ENCODE measurements at places on chromosomes 7 and 10.

DNA sequence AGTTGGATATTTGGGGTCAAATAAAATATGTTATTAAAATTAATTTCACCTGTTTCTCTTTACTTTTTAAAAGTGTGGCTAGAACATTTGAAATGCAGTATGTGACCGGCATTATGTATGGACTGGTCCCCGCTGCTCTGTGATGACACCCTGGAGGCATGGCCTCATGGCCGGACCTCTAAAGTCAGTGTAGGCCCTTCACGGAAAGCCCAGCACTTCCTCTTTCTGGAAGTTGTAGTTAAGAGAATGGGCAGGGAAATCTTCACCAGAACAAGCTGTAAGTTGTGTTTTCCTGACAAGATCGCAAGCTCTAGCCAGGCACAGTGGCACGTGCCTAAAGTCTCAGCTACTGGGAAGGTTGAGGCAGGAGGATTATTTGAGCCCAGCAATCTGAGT is 38.3 kb upstream of the SRGN start:
- DNase-seq = no peak

DNA sequence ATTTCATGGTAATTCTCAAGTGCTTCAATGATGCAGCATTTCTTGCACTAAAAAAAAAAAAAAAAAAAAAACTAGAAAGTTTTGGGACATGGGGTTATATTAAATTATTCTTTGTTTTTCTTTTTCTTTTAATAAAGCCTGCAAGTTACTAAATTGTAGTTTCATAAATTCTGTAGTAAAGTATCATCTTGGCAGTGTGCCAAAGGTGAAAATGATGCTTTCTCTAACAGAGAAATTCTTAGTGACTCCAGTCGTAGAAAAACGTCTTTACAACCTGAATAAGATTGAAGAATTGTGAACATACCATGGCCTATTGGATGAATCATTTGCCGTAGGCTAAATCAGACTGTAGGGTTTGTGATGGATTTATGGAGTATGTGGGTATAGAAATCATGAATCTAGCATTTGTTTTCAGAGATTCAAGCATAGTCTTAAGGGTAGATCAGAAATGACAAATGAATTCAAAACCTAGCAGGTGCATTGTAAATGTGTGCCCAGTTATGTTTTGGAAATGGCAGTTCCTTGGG is 27.1 kb downstream of the RBM17 start:
- no peak for DNase-seq

- no peak for DNase-seq
Observed at GRCh38 chr7:99499371-99499720, 735 bp downstream of the ZNF394 start.

- DNase-seq = no peak
Observed at GRCh38 chr10:58362027-58362789, 23.0 kb upstream of the TFAM start.

DNA sequence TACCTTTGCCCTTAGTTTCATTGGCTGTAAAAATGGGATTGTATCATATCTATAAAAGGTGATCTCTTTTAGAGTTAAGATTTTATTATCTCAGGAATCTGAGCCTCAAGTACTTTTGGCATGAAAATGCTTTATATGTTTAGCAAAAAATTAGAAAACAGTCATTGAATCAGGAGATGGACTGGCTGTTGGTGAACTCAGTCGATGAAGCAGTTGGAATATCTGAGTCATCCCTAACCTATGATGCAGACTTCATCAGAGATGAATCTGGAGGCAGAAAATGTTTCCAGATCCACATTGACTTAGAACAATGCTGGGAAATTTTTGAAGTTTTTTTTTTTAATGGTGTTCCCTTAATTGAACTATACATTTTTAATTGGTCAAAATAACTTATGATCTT is 228.5 kb downstream of the SLC25A13 start:
- DNase-seq = no peak

DNA sequence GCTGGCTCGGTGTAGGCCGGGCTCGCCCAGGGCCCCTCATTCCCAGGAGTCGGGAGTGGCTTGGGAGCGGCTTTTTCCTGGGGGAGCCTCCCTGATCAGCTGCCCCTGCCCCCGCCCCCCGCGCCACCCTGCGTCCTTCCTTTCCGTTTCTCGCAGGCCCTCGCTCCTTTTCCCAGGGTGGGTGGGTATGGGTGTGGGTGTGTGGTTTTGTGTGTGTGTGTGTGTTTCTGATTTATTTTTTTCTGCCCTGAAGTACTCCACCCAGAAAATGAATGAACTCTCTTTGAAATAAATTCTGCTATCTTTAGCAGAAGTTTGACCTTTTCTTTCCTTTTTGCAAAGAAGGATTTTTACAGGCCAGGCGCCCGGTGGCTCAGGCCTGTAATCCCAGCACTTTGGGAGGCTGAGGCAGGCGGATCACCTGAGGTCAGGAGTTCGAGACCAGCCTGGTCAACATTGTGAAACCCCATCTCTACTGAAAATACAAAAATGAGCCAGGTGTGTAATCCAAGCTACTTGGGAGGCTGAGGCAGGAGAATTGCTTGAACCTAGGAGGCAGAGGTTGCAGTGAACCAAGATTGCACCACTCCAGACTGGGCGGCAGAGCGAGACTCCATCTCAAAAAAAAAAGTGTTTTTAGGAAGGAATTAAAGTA is 30.0 kb upstream of the AP5Z1 start:
- no peak for DNase-seq

- DNase-seq = no peak
Observed at GRCh38 chr10:51876503-51876902, 177.1 kb upstream of the CSTF2T start.

- no peak for DNase-seq
Observed at GRCh38 chr10:31582365-31583052, 263.5 kb downstream of the ZEB1 start.

- DNase-seq = no peak
Observed at GRCh38 chr10:86815035-86815617, 58.7 kb downstream of the BMPR1A start.

GRCh38 chr10:386771-387592 is 251.7 kb downstream of the ZMYND11 start:
- no peak for DNase-seq

DNA sequence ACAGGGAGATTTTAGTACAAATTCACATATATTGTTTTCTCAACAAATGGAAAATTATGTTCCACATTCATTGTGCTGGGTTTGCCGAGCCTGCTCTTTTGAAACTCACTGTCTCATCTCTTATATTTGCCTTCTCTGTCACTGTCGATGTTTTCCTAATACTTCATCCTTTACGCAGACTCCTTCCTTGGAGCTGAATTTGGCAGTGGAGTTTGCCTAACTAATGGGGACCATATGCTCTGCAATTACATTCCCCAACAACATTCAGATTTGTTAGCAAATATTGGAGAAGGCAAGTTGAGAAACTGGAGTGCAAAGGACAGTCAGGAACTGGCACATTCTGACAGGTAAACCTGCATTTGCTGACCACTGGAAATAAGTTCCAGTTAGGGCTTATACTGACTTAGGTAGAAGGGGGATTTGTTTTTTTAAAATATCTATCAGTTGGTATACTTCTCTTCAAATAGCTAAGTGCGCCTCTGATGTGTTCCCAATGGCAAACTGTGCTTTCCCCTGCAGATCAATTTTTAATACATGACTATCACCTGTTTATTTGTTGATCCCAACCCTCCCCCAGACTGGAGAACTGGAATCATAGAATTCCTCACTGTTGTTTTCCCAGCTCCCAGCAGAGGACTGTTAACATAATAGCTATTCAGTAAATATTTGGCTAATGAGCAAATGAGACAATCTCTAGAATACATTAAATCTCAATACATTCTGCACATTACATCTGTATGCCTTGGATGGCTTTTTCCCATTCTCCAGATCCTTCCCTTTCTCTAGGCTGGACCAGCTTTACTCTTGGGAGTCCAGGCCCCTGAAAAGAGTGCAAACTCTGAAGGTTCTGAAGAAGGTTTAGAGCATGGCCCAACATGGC is 769.3 kb downstream of the KCNMA1 start:
- DNase-seq = no peak

- no peak for DNase-seq
Observed at GRCh38 chr10:97427571-97428179, 1.7 kb downstream of the PGAM1 start.

- no peak for DNase-seq
Observed at GRCh38 chr7:37768611-37769010, 79.8 kb upstream of the NME8 start.

DNA sequence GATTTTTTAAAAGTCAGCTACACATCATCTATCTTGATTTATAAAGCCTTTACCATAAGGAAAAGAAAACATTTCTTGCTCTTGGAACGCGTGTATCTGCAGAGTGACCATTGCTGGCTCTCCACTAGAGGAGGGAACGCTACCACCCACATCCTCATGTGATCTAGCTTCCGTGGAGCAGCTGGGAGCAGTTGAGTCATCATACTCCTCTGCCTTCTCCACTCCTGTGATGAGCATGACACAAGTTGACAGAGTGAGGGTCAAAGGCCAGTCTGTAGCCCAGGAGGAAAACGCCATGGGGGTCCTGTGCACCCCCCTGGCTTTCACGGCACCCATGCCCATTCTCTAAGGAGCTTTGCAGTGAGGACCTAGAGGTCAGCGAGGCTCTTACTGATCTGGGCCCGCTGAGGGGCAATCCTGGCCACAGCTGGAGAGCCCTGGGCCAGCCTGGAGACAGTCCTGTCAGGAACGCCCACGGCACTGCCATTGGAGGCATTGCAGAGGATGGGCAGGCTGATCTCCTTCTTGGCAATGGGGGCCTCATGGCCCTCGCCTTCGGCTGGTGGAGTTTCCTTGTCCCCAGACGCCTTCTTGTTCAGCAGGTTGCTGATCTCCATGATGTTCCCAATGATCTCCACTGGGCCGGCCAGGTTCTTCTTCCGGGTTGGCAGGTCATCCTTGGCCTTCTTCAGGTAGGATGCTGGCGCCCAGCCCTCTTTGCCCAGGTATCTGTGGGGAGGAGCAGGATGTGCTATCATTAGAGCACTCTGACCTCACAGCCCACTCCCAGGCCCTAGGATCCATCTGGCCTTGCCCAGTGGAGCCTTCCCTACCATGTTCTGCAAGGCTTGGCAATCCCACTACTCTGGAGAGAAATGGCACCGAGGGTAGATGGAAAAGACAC is 119.2 kb downstream of the NEURL1 start:
- DNase-seq = no peak

DNA sequence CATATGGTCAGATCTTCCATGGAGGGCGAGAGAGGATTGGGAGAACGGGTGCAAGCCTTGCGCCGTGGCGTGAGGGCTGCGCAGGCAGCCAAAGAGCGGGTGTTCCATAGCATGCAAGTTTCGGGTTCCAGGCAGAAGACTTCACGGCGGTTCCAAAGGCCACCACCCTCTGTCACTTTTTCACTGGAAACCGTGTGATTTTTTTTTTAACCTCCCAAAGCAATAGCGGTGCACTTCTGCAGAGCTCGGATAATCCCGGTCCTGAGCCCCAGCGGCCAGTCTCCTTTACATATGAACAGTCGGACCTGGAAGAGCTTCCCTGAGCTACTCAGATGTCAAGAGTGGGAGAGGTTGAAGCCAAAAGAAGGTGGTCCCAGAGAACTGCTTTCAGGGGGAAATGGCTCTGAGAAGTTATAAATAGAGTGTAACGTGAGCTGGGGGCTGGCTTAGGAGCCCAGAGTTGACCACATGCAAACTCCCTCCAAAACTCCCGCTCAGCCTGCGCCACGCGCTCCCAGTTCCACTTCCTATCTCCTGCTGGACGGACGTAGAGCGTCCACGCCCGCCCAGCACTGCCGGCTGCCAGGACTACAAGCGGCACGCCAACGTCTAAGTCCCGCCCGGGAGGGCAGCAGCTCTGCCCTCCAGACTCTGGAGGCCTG is at the start of gene MEOX2:
Gene MEOX2 (minus strand): TSS at position 389 of the 662 bp plus-strand sequence. CDS start 281 bp downstream, at position 108.
- DNase-seq = no peak

GRCh38 chr10:130921911-130922440 is 389.5 kb downstream of the TCERG1L start:
- DNase-seq = no peak

DNA sequence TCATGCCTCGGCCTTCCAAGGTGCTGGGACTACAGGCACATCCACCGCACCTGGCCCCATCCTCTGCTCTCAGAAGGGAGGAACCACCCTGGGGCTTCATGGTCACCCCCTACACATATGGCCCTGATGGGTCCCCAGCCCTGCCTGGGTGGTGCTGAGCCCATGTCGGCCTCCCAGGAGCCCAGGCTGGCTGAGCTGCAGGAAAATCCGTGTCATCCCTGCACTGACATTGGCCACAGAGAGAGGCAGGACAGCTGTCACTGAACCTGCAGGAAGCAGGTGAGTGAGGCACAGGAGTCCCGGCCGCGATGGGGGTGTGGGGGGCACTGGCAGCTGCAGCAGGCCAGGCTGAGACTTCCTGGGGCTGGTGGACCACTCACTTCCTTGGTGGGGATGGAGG is 8.0 kb downstream of the GRIFIN start:
- no peak for DNase-seq

- no peak for DNase-seq
Observed at GRCh38 chr7:154581251-154581890, 421.6 kb downstream of the PAXIP1 start.

DNA sequence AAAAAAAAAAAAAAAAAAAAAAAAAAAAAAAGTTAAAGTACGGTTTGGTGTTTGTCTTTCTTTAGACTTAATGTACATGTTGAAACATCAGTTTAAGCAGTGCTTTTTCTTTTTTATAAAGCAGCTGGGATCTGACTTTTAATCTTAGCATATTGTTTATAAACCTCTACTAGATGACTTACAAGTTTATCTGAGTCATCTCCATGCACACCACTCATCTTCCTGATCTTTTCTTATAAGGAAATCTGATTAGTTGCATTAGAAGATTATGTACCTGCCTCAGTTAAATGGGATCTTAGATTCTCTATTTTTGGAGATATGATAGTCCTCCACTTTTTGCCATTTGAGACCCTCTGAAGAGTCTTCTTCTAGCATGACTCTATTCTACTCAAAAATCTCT is 391.9 kb upstream of the LRGUK start:
- no peak for DNase-seq
